Astrocyte of the spinal cord (primary cell): ENCODE measurements at places on chromosomes 3 and 15.
A peak's percentile ranks its signal among the peaks of the same experiment; 100 is the strongest.

- no peak for DNase-seq
These were observed 71.5 kb downstream of the FAM174B start for GRCh38 chr15:92584105-92584504.

- DNase-seq, result no peak
These were observed 65.3 kb downstream of the BLM start for GRCh38 chr15:90782442-90782841.

DNA sequence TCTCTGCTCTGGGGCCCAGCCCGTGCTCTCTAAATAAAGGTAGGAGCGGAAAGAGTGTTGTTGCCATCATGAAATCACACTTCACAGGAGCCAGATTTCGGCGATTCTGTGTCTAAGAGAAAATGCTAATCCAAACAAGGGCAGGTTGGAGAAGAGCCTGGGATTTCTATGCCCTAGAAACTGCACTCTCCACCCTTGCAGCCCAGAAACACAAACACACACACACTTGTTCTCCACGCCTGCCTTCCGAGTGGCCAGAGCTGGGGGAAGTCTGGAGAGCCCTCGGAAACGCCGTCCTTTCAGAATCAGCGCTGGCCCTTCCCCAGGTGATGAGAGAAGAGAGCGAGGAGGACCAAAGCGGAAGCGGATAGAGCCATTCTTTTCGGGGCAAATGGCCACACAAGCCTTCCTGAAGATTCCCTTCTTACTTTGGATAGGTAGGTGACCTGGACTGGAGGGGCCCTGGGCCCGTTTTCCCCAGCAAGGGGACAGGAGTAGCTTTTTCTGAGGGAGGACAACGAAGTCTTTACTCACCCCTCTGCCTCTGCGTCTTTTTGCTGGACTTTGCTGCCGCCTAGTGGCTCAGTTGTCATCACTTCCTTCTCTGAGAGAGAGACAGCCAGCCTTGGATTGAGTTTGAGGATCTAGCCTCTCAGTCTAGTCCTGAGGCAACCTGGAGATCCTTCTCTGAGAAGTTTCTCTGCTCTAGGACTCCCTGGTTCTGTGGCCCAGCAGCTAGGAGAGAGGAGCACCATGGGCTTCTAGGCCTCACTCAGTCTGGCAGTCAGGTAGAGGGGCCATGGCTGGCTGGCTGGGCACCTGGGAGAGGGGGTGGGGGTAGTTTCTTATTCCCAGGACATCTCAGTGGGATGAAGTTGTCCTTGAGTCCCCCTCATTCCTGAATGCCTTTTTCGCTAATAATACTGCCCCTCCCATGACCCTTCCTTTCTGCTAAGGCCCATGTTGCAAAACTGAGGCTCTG lies 37.7 kb downstream of the SENP8 start:
- peak; percentile 77 for DNase-seq

DNA sequence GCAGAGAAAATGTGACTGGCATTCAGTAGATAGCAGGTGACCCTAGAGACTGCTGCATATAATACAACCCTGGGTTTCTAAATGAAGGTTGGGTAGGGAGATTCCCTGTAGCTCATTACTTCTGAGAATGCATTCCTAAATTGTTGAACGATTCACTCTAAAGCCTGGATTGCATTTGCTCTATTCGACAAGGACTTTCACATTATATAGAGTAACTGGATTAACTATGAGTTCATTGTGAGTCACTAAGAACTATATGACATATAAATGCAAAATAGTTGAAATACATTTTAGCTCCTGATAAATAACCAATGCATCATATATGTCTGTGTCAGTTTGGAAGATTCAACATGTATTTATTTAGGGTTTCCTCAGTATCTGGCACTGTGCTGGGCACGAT lies 294.7 kb upstream of the CCDC54 start:
- DNase-seq, result no peak

DNA sequence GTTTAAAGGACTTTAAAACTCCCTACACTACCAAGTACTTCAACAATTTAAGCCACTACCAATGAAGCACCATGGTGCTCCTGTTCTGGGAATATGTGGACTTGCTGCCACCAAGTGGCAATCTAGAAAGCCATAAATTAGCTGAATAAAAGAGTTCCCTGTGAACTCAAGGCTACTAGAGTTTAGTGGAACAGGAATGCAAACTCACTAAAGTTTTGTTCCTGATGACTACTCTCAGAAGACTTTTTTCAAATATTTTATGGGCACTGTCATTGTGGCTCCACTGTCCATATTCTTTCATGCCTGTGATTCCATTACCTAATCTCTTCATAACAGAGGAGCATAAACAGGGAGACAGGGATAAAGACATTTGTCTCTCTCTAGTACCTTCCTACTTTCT lies 63.9 kb downstream of the TMCC1 start:
- peak; percentile 90 for DNase-seq

DNA sequence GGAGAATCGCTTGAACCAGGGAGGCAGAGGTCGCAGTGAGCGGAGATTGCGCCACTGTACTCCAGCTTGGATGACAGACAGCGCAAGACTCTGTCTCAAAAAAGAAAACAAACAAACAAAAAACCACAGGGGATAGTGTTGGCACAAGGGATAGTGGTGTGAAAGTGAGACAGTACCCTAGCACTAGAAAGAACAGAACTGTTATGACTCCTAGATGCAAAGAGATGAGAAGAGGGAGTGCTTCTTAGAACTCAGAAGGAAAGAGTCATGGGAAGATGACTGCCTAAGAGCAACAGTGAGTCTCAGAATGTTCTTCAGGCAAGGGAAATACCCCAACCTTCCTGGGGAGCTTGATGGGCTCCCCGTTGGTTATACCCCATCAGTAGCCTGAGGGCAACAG lies 17.8 kb upstream of the ZNF770 start:
- DNase-seq, result no peak

DNA sequence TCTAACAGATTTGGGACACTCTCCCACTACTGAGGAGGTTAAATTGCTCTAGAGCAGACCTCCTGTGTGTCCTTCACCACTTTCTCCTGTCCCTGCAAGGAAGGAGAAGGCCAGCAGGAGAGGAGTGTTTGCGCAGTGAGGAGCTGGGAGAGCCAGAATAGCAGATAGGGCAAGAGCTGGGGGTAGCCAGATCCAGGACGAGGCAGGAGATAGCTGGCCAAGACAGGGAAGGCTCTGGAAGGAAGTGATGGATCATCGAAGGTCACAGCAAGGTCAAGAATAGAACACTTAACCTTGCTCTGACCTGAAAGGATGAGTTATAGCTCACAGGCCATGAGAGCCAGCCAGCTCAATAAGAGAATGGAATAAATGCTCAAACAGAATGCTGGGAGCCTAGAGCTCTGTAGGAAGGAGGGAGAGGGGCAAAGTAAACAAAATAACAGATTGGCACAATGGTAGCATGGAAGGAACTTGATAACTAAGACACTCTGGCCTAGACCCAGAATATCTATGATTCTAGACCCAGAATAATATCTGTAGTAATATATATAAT lies 37.5 kb upstream of the FSIP1 start:
- no peak for DNase-seq

- no peak for DNase-seq
These were observed 30.7 kb downstream of the NPTN start for GRCh38 chr15:73602446-73602843.

DNA sequence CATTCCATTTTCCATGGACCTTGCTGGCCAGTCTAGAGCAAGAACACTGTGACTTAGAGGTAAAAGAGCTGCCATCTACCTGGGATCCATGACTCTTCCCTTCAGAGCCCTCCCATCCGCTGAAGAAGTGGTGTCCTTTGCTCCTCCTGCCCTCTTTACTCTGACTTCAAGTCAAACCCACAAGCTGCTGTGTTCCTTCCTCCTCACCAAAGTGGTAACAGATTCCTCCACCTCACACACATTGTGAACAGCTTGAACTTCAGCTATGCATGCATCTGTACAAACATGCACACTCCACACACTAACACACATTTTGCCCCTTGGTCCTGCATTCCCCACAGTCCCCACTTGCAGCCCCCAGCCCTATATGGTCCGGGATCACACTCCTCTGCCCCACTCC lies 990 bp downstream of the IQCF5 start:
- no peak for DNase-seq

- DNase-seq, result no peak
These were observed 35.4 kb downstream of the MAPK6 start for GRCh38 chr15:52054381-52054780.

GRCh38 chr3:127072221-127072771 lies 89.4 kb downstream of the PLXNA1 start:
- no peak for DNase-seq

DNA sequence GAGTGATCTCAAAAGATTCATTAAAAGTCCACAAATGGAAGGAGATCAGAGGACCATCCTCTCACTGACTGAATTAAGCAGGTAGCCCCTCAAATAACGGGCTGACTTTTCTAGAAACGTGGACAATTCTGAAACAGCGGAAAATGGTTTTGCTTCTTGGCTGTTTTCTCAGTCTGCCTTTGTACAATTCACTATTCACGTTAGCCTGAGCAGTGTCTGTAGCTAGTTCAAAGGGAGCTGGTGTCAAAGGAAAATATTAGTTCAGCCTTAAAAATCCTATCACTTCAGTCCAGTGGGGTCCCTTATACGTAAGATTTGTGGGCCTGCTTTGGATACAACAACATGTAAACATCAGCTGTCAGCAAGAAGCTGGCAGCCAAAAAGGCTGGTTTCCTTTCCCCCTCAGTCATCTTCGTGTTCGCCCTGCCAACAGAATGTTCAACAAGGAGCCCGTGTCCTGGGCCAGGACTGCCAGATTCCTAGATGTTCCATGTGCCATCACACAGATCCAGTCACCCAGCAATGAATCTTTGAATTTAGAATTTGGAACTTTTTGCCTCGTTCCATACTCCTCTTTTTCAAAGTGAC lies 19.3 kb downstream of the LMCD1 start:
- no peak for DNase-seq

DNA sequence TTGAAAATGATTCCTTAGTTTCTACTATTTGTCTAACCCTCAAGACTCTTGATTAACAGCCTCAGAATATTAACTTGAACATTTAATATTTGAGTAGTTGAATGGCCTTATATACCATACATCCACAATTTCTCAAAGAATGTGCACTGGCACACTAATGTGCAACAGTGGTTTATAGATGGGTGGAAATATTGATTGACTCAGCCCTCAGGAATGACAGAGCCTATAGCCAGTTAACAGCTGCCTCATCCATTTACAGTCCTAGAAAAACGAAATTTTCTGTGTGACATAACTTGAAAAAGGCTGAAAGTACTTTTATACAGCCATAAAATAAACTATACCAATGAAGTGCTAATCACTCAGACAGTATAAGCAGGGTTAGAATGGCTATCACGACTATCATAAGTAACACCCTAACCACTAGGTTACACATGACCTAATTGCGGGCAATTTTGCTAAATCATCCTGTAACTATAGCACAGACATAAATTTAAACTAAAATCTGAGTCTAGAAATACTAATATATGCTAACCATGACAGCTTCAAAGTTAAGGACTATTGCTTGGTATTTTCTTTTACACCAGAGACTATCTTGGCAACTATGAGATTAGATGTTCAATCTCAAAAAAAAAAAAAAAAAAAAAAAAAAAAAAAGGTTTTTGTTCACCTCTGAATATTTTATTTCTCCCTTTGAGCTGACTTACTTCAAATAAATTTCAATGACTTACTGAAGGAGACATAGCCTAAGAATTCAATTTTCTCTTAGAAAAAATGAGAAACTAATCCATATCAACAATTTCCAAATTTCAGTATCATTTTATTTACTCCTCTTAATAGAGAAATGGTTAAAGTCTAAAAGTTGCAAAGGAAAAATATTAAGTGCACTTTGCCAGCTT lies 9.3 kb downstream of the SECISBP2L start:
- peak; percentile 62 for DNase-seq

DNA sequence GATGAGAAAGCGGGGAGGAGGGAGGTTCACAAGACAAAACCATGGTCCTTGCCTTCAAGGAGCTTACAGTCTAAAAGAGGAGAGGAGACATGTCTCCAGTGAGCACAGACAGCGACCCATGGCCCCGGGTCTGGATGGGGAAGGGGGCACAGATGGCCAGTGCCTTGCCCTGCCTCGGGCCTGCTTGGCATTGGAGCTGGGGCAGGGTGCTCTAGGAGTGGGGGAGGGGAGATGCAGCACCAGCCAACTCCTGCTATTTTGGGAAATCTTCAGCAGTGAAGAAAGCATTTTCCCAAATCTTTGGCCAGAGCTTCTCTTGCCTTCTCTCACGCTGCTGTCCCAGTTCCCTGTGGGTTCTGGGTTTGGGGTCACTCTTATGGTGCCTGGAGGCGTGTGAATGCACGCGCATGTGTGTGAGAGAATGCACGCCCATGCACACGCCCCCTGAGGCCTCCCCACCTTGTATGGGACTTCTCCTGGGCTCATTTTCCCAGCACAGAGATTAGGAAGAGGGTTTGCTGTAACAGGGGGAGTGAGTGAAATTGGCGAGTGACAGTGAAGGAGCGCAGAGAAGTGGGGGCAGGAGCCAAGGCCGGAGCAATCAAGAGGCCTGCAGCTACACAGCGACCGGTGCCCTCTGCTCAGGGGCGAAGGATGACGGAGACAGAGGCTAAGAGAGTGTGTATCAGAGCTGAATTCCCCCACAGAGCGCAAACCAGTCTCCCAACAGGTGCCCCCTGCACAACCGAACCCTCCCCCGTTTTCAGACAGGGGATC lies 71.5 kb downstream of the SEMA5B start:
- DNase-seq, result no peak

DNA sequence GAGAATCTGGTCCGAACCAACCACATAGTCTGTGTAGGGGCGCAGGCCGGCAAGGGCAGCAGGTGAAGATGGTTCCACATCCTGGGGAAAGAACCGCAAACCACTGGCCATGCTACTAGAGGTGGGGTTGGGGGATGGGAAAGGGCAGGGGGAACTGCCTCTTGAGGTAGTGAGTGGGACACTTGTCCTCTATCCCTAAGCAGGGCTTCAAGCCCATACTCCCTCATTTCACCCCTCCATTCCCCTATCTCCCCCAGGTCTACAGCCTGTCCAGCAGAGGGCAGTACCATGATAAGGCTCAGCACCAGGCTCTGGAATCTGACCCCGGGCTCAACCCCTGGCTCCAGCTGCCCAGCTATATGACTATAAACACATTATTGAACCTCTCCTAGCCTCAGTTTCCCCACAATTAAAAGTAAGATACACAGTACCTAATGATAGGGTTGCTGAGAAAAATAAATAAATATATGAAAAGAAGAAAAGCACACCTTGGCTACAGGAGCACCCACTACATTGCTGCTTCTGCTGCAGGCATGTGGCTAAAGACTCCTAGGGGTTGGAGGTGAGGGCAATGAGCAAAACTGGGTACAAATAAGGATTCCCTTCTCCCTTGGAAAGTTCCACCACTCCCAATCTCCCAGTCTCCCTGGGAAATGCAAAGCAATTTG lies 6.3 kb downstream of the GORASP1 start:
- DNase-seq, result no peak

GRCh38 chr3:118181274-118181673 lies 853.4 kb downstream of the IGSF11 start:
- no peak for DNase-seq

GRCh38 chr3:54067055-54067698 lies 55.2 kb upstream of the CACNA2D3 start:
- no peak for DNase-seq

DNA sequence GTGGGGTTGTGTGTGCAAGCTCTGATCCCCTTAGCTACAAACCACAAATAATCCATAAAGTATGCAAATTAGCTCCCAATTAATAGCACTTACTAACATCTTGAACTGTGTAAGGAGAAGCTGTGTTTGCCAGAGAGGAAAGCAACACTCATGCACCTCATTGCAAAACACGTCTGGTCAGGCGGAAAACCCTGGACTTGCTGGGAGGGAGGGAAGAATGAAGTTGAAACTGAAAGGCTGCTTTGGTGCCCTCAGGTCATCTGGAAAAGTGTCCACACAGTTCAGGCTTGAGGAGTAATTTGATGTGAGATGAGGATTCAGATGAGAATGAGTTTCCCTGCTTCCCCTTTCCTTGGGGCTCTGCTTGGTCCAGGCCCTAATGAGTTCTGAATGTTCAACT lies 185.5 kb upstream of the ANKRD28 start:
- peak; percentile 58 for DNase-seq

GRCh38 chr15:44084171-44084570 lies 110.9 kb downstream of the FRMD5 start:
- DNase-seq, result peak; percentile 43
